ENCODE measurements at places on chromosomes 5 and 9.

- no peak overlapping the region for H3K4me3 ChIP-seq
- no peaks in the 10 kb centered on the region for H3K27me3 ChIP-seq
- no peak for DNase-seq
- H3K4me1 ChIP-seq = peaks cover 23% of the 10 kb centered on the region
- H3K27ac ChIP-seq = no peak overlapping the region
These were observed 1.3 kb downstream of the TEX53 start for GRCh38 chr9:114656301-114656700.

GRCh38 chr5:161155451-161155850, 303.4 kb upstream of the ATP10B start:
- DNase-seq = no peak
- H3K4me1 ChIP-seq = no peaks in the 10 kb centered on the region
- no peak overlapping the region for H3K27ac ChIP-seq
- H3K36me3 ChIP-seq = no peaks in the 10 kb centered on the region

DNA sequence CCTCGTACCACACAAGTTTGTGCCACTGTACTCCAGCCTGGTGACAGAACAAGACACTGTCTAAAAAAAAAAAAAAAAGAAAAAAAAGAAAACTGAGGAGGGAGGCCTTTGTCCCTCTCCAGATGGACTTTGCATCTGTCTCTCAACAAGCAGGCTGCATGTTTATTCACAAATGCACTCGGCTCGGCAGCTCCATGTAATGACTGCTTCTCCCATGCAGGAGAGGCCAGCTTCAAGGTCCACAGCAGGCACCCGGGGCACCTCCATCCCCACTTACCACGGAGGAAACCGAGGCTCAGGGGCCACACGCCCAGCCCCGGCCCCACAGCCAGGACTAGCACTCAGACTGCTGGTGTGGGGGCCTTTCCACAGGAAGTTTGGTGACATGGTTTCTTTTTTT, 13.1 kb upstream of the NCS1 start:
- no peaks in the 10 kb centered on the region for H3K36me3 ChIP-seq
- H3K27me3 ChIP-seq = peaks cover 6% of the 10 kb centered on the region
- H3K4me3 ChIP-seq = no peak overlapping the region
- H3K4me1 ChIP-seq = no peaks in the 10 kb centered on the region
- H3K27ac ChIP-seq = no peak overlapping the region

DNA sequence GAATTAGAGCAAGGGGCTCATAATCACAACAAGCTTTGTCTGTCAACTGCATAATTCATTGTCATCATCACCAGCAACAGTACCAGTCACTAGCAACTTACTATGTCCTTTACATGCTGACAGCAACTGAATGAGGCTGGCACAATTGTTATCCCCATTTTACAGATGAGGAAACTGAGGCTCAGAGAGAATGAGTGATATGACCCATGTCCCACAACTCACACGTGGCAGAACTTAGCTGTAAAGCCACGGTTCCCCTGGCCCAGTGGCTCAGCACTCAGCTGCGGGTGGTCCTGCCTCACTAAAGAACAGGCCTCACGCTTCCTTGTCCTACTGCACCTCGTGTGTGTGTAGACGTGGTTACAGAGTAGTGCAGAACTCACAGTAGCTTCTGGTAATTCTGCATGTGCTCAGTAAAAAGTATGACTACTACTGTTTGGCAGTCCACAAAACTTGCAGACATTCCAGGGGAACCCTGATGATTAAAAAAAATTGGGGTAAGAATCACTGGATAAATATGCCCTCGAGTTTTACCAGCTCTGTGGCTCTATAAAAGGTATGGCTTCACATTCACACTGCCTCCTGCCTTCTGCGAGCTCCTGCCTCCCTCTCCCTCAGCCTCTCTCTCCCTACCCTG, 30.2 kb downstream of the AFAP1L1 start:
- no peak overlapping the region for H3K4me3 ChIP-seq
- no peaks in the 10 kb centered on the region for H3K36me3 ChIP-seq
- no peak for DNase-seq
- no peaks in the 10 kb centered on the region for H3K4me1 ChIP-seq
- H3K27me3 ChIP-seq = peaks cover 16% of the 10 kb centered on the region
- H3K27ac ChIP-seq = no peak overlapping the region

DNA sequence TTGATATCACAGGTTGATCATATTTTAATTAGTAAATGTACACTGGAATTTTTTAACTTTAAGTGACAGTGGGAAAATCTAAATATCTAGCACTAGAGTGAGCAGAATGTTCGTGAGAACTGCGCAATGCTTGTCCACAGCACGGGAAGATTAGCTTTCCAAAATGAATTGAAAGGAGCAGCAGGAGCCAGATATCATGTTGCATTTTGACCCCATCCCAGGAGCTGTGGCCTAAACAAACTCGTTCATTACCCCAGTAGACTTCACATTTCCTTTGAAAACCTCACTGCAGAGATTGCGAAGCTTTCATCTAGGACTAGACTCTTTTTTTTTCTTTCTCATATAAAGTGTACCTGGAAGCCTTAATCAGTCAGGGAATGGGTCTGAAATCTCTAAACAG, 525.8 kb downstream of the CTNND2 start:
- H3K36me3 ChIP-seq = no peaks in the 10 kb centered on the region
- no peak for DNase-seq
- H3K4me3 ChIP-seq = no peak overlapping the region
- H3K4me1 ChIP-seq = no peaks in the 10 kb centered on the region

DNA sequence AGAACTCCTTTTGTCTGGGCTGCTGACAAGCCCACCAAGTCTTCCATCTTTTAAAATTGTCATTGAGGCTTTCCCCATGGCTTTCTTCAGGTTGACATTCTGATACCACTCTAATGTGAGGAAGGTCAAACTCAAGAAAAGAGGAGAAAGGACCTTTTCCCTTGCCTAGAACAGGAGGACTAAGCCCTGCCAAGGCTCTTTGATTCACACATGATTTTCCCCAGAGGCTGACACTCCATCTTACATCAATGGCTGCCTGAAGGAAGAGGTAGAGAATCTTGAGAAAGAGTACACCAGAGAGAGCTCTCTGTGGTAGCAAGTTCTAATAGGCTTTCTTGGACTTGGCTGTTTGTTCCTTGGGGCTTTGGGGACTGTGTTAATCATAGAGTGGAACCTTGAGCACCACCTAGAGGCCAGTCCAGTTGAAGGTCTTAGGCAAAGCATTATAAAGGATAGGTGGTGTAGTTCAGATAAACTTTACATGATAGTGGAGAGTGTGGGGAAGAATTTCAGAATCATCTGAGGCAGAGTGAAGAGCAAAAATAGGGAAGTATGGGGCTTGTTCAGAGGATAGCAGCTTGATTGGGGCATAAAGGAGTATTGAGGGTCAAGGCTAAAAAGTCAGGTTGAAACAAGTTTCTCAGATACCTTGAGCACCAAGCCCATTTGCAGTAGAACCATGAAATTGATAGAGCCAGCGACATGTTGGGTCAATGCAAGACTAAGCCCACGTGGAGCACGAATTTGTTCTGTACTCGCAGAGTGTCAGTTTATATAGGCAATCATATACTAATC, 36.7 kb downstream of the NDFIP1 start:
- no peak overlapping the region for H3K4me3 ChIP-seq
- no peak for DNase-seq
- H3K4me1 ChIP-seq = no peaks in the 10 kb centered on the region
- peaks cover 41% of the 10 kb centered on the region for H3K36me3 ChIP-seq
- H3K27me3 ChIP-seq = no peaks in the 10 kb centered on the region

DNA sequence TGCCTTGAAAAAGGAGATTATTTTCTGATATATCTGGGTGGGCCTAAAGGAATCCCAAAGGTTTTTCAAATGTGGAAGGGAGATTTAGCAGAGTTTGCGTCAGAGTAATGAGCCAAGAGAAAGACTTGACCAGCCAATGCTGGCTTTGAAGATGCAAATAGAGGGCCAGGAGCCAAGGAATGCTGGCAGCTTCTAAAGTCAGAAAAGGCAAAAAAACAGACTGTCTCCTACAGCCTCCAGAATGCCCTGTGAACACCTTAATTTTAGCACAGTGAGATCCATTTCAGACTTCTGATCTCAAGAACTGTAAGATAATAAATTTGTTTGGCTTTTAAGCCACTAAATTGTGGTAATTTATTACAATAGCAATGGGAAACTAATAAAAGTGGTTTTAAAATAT, 122.6 kb upstream of the FREM1 start:
- no peaks in the 10 kb centered on the region for H3K4me1 ChIP-seq
- no peaks in the 10 kb centered on the region for H3K36me3 ChIP-seq
- H3K27me3 ChIP-seq = no peaks in the 10 kb centered on the region
- H3K4me3 ChIP-seq = no peak overlapping the region
- H3K27ac ChIP-seq = no peak overlapping the region

GRCh38 chr9:71628247-71628646, 140.1 kb downstream of the CEMIP2 start:
- peaks cover 4% of the 10 kb centered on the region for H3K27me3 ChIP-seq
- H3K27ac ChIP-seq = no peak overlapping the region
- H3K36me3 ChIP-seq = no peaks in the 10 kb centered on the region
- H3K4me3 ChIP-seq = no peak overlapping the region
- DNase-seq = no peak

DNA sequence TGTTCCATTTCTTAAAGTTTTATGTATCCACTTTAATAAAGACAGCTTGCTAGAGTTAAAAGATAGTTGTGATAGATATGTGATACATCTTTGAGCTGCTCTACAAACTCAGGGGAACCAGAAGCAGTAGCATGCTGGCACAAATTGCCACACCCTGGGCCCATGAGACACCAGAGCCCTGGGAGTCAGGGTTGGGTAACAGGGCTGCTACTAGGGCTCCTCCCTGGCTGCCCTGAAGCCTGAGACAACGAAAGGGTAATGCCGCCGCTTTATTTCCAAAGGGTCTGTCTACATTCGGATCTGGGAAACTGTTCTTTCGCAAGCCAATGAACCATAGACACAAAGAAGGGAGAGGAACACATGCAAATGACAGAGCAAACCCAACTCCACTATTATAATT, 29.2 kb downstream of the PTPN3 start:
- peaks cover 23% of the 10 kb centered on the region for H3K27me3 ChIP-seq
- H3K27ac ChIP-seq = no peak overlapping the region
- no peaks in the 10 kb centered on the region for H3K36me3 ChIP-seq
- no peak overlapping the region for H3K4me3 ChIP-seq
- no peaks in the 10 kb centered on the region for H3K4me1 ChIP-seq

DNA sequence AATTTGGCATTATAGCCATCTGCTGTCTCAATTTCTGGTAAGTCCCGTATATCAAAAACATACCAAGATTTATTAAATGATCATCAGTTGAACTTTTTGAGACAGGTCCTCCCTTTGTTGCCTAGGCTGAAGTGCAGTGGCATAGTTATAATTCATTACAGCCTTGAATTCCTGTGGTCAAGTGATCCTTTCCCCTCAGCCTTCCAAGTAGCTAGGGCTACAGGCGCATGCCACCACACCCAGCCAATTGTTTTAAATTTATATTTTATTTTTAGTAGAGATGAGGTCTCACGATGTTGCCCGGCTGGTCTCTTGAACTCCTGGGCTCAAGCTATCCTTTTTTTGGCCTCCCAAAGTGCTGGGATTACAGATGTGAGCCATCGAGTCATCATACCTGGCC, 418.9 kb downstream of the ARHGEF28 start:
- H3K27ac ChIP-seq = no peak overlapping the region
- H3K4me1 ChIP-seq = no peaks in the 10 kb centered on the region
- H3K36me3 ChIP-seq = no peaks in the 10 kb centered on the region
- H3K27me3 ChIP-seq = peaks cover 7% of the 10 kb centered on the region
- H3K4me3 ChIP-seq = no peak overlapping the region

DNA sequence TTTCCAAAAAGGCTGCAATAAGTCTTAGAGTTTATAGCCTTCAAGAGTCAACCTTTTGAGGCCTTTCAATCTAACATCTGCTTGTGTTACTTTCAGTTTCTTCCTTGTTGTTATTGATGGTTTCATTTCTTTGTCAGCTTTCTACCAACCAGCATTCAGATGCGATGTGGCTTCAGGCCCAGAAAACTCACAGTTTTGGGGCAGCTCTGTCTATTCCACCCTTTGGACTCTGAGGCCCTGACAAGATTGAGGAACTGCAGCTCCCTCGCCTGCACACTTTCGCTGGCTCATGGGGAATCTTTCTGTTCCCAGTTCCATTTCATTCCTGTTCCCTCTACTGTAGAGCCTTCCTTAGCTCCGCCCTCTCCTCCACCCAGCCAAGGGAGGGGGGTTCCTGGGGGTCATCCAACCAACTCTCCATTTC, 13.3 kb upstream of the WHRN start:
- no peak overlapping the region for H3K4me3 ChIP-seq
- no peaks in the 10 kb centered on the region for H3K36me3 ChIP-seq
- no peak overlapping the region for H3K27ac ChIP-seq
- H3K4me1 ChIP-seq = peaks cover 14% of the 10 kb centered on the region

DNA sequence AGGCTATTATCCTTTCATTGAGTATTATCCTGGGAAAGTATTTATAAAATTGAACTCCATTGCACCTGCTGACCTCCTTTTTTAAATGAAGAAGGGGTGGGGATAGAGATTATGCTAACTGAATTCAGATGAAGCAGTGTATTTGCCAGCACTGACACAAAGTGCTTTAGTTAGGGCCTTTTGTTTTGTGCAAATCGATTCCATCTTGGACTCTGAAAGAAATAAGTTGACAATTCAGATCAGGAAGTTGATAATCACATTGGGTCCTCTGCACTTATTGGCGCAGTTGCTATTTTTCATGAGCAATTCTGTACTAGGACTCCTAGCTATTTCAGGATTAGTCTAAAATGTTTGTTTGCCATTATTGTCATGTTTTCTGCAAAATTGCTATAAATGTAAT, 101.6 kb upstream of the FSD1L start:
- no peak overlapping the region for H3K27ac ChIP-seq
- no peaks in the 10 kb centered on the region for H3K27me3 ChIP-seq
- H3K4me3 ChIP-seq = no peak overlapping the region
- H3K36me3 ChIP-seq = peaks cover 5% of the 10 kb centered on the region

DNA sequence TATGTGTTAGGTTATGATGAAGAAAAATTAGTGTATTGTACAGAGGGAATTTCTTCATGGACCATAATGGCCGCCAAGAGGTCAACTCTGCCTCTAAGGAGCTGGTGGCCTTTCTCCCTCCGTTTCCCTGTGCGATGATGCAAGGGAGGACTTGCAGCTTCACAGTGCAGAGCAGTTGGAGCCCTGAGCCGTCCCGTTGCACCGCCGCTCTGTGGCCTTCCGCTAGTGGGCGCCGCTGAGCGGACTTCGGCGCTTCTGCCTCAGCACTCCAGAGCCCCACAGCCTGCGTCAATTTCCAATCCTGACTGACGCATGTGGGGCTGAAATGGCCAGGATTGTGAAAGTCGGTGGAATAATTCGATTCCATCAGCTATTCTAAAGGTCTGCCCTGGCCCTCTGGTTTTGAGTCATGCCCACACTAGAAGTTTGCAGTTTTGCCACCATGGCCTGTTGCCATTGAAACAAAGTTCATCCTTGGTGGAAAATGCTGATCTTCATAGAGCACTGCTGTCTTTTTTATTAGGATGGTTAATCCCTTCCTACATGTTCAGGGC, 22.7 kb upstream of the LECT2 start:
- H3K36me3 ChIP-seq = no peaks in the 10 kb centered on the region
- peaks cover 48% of the 10 kb centered on the region for H3K27me3 ChIP-seq
- no peaks in the 10 kb centered on the region for H3K4me1 ChIP-seq
- DNase-seq = no peak

Data from activated B cell treated with CpG ODN at 0.5 μM for 24 hours (primary cell).